ENCODE measurements at places on chromosomes 1 and 21.

GRCh38 chr1:45792744-45793143 lies 10.7 kb upstream of the MAST2 start:
- DNase-seq = no peak

DNA sequence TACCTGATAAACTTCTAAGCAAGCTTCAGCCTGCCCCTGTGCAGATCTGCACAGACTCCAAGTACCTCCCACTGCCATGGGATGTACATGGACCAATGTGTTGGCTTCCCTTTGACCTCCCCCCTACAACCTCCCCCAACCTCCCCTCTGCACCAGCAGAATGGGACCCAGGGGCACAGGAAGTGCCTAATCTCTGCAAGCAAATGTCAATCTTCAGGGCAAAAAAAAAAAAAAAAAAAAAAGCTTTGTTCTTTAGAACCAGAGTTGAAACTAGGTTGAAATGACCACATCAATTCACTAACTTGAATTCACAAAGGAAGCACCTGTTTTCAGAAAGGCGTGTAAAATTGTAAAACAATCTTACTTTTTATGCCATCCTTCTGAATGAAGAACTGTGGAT lies 53.9 kb upstream of the TIAM1 start:
- DNase-seq = no peak

GRCh38 chr1:48248356-48248755 lies 25.8 kb downstream of the SLC5A9 start:
- no peak for DNase-seq

DNA sequence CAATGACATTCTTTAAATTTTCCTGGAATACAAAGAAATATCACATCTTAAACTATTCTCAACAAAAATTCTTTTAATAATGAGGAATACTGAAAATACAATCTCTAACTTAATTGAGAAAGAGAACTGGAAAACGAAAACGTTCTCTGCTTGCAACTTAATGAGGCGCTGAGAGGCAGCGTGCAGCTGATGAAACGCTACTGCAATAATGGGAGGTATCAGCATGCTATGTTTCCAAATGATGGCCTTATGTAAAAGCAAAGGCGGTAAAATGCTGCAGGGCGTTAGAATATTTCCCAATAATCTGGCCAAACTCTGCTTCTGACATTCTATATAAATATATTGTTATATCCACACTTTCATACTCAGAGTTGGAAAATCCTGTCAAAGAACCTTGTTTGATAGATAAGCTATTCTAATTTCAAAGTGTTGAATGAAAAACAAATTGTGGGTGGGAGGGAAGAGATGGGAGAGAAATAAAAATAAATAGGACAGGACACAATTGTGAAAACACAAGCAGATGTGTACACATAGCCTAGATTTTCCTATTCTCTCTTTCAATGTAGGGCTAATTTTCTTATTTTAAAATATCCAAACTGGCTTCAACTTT lies 70.9 kb downstream of the APP start:
- DNase-seq = no peak

DNA sequence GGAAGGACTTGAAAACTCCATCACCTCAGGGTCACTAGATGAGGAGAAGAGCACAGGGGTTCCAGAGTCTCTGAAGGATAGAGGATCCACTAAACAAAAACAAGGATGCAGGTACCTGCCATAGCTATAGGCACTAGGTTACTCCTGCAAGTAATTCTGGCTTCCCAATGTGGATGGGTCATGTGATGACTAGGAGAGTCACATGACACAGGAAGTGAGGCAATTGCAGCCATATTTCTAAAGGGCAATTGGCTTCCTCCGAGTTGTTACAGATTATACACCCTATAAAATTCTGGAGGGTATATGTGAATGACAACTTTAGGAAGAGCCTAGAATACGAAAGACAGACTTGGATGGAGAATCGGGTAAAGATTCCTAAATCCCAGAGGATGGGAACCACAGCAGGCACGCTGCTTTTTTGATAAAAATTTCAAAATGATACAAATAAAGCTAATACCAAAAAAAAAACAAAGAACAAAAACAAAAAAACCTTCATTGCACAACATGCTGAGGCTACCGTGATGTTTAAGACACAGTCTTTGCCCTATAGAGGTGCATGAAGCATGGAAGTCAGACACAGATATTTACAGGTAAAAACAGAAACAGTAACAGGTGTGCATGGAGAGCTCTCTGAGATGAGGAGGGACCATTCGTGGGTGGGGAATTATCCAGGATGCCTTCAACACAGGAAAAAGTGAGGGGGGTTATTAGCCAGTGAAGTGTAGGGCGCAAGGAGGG lies 10.5 kb downstream of the MTX1 start:
- DNase-seq = no peak
